ENCODE measurements at places on chromosomes 5 and 9.

DNA sequence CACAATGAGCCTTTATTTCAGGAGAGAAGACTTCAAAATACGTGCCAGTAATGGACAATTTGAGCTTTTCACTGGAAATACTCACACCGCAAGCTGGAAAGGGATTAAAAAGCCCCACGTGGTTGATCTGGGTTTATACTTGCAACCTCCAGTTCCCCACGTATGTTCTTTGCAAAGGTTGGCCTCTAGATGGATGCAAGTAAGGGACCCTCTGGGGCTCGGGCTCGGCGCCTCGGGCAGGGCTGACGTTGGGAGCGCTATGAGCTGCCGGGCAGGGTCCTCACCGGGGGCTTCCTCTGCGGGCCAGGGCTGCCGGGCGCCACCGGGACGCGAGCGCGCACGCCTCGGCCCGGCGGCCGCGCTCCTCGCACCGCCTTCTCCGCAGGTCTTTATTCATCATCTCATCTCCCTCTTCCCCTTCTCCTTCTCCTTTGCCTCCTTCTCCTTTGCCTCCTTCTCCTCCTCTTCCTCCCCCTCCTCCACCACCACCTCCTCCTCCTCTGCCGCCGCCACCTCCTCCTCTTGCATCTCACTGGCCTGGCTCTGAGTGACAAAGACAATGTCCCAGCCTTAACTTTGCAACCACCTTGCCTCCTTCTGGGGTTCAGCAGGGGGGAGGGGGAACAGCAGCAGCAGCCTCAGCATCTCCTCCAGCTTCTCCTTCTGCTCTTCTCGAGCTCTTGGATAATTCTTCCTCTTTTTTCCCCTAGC lies 701 bp upstream of the ZNF462 start:
- DNase-seq = peak; percentile 15

- DNase-seq = no peak
These were observed 64.3 kb downstream of the TMEM252 start for GRCh38 chr9:68476422-68476821.

- DNase-seq = no peak
These were observed 54.9 kb downstream of the USP20 start for GRCh38 chr9:129889941-129890717.

- DNase-seq = no peak
These were observed 386.2 kb upstream of the IZUMO3 start for GRCh38 chr9:24931894-24932293.

DNA sequence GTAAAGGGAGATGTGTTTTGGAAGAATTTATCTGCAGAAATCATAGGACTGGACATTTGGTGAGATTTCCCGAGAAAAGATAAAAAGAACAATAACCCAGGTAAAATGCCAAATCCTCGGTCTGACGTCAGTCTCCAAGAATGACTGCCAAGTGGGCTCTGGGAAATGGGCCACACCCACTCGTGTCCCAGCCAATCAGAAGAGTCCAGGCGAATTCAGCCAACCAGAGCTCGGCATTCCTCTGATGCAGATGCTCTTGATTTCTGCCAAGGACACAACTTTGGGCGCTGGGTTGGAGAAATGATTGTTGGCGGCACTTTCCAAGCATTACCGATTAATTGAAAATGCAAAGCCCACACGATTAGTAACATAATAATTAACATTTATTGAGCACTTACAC lies 73.3 kb downstream of the FGF18 start:
- DNase-seq = no peak

GRCh38 chr9:93477397-93477796 lies 24.0 kb upstream of the FAM120AOS start:
- DNase-seq = no peak

- peak; percentile 78 for DNase-seq
These were observed 12.4 kb upstream of the CXXC5 start for GRCh38 chr5:139635606-139636206.

- DNase-seq = no peak
These were observed 8.7 kb upstream of the GRIN1 start for GRCh38 chr9:137130176-137130755.

DNA sequence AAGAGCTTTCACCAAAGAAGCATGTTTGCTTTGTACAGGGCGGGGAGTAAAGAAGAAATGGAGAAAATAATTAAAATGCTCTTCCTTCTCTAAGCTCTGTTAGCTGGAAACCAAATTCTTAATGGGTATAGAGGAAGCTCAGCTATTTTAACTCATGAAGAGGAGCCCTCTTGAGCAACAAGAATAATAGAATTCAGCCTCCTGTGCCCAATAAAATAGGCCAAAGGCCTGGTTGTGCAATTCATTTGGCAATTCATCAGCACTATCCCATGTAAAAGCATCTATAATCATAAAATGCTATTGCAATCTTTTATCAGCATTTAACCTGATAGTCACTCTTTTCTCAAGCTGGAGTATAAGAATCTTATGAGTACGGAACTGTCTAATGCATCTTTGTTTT lies 133.6 kb upstream of the CDH6 start:
- no peak for DNase-seq

DNA sequence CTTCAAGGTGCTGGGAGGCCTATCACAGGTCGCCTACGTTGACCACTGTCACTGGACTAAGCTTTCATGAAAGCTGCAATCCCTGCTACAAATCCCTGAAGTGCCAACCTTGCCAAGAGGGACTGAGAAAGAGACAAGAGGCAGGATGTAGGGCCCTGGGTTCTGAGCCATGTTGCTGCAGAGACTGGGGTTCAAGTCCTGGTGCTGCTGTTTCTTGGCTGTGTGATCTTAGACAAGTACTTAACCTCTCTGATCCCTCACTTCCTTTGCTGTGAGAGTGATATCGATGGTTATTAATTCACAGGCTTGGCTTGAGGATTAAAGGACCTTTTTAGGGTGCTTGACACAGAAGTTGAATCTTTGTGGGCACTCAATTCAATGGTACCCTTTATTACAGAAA lies 15.5 kb downstream of the CSF1R start:
- DNase-seq = no peak

DNA sequence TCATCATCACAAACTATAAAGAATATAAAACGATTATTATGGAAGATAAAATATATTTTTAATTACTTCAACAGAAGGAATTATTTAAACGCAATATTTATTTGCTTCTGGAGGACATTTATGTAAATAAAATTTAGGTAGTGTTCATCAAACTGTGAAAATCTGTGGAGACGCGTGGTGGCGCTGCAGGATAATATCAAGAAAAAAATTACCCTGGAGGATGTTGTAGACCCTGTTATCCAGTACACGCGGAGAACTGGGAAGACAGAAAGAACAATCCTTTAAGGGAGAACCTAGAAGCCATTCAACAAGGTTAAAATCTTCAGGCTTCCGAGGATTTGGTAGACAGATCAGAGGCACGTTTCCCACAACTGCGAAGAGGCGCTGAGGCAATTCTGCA lies at the start of gene PCDHB12:
TSS of gene PCDHB12 (plus strand) at position 242 of the 400 bp plus-strand sequence. CDS start 189 bp downstream, outside the sequence.
- peak; percentile 34 for DNase-seq

GRCh38 chr9:105114318-105114717 lies 130.1 kb upstream of the SLC44A1 start:
- DNase-seq = no peak

GRCh38 chr5:174409070-174409469 lies 315.3 kb upstream of the MSX2 start:
- no peak for DNase-seq

- DNase-seq = peak; percentile 72
These were observed 403 bp downstream of the NINJ1 start for GRCh38 chr9:93133681-93134014.
